ENCODE measurements at places on chromosomes 7 and 10.

GRCh38 chr7:111076205-111076604, 14.7 kb upstream of the LRRN3 start:
- DNase-seq = no peak

DNA sequence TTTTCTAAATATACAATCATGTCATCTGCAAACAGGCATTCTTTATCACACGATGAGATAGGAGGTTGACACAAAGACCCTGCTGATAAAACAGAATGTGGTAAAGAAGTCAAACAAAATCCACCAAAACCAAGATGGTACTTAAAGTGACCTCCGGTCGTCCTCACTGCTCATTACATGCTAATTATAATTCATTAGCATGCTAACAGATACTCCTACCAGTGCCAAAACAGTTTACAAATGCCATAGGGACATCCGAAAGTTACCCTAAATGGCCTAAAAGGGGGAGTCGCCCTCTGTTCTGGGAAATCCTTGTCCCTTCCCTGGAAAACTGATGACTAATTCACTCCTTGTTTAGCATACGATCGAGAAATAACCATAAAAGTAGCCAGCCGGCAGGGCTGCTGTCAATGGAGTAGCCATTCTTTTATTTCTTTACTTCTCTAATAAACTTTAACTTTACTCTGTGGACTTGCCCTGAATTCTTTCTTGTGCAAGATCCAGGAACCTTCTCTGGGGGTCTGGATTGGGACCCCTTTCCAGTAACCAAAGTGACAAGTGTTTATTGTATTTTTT, 126.6 kb downstream of the CCDC71L start:
- DNase-seq = no peak

- DNase-seq = no peak
Measured at GRCh38 chr7:22121702-22122474, 176.2 kb upstream of the CDCA7L start.

DNA sequence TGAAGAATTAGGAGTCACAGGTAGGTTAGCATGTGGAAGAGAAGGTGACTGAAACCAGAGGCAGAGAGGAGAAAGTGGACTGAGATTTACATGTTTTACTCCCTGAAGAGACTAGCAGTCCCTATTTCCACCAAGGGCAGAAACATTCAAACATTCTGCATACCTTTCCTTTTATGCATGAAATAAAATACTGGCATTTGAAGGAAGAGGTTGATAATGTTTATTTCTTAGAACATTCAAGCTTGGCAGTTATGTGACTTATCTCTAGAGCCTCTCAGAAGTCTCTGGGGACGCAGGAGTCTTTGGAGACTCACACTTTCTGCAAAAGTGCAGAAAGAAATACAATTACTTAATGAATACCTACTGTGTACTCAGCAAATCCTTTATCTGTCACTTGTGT, 507.1 kb upstream of the C7orf33 start:
- DNase-seq = no peak

- DNase-seq = no peak
Measured at GRCh38 chr7:68288144-68288593, 1291.5 kb downstream of the TYW1 start.

- no peak for DNase-seq
Measured at GRCh38 chr7:18978108-18978495, 139.3 kb downstream of the TWIST1 start.

- DNase-seq = no peak
Measured at GRCh38 chr10:131820626-131821025, 80.2 kb upstream of the PPP2R2D start.

DNA sequence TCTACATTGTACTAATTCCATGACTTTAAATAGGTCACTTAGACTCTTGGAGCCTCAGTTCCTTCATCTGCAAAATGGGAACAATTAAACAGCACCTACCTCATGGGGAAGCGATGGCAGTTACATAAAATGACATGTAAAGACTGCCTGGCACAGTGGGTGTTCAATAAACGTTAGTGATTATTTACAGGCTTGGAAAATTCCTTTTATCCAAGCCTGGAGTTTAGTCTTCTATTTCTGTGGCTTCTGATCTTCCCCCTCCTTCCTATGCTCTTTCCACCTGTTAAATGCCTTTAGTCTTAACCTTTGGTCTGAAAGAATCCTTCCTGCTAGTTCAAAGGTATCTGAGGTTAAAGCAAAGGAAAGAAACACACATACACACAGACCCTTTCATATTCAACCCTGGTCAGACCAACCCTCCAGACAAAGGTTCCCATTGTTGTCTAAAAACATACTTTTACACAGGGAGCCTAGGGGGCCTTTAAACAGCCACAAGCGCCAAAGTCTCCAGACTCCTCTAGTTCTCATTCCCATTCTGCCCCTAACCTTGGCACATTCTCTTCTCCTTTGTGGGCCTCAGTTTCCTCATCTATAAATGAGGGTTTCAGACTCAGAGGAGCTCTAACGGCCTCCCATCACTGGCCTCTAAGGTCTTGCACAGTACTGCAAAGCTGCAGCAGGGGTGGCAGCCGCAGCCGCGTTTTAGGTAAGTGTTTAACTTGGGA, 21.4 kb downstream of the SORBS1 start:
- no peak for DNase-seq

- DNase-seq = no peak
Measured at GRCh38 chr7:84510505-84510904, 315.9 kb upstream of the SEMA3A start.

DNA sequence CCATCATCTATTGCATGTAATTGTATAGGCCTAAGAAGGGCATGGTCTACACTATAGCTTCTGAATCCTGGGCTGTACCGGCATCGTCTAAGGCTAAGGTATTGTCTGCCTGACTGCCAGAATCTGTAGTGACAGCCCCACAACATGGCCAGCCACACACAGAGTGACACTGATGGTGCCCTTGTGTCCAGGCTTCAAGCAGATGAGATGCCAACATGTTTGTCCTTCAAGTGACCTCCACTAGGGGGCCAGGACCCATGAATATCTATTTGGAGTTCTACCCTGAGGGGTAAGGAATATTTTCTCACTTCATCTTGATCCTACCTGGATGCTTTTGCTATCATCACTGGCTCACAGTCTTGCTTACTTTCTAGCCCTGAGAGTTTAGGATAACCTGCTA, 1.5 kb downstream of the CYP3A7 start:
- DNase-seq = no peak
